ENCODE measurements at places on chromosomes 16 and 17.

DNA sequence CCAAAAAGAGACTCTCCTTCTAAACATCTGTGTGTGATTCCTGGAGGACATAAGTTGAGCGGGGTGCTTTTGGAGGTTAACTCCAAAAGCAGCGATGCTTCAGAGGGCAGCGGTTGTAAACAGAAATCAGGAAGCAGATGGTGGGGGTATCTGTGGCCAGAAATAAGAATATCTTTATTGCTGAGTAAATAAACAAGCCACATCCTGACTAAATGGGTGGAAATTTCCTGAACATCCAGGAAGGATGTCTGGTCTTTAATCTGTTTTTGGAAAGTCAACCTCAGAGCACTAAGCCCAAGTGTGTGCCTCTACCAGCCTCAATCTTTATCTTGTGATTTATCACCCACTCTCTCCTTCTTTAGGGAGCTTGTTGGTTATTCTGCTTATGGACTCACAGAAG is 123.3 kb downstream of the CDH13 start:
- no peak for DNase-seq

DNA sequence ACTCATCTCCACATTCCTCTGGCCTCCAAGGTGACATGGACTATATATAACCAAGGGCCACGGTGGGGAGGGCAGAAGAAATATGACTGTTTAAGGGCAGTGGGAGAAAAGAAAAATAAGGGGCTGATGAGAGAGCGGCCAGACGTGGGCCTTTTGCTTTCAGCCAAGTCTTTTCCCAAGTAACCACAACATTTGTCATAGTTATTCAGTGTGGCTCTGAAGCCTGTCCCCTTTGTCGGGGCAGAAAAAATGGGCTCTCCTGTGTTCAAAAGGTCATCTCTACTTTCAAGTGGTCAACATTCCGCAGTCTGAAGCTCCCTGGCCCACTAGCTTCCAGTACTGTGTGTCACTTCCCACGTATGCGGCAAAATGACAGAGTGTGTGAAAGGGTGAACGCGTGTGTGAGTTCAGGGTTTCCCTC is 245.4 kb downstream of the NTN1 start:
- DNase-seq, result no peak

DNA sequence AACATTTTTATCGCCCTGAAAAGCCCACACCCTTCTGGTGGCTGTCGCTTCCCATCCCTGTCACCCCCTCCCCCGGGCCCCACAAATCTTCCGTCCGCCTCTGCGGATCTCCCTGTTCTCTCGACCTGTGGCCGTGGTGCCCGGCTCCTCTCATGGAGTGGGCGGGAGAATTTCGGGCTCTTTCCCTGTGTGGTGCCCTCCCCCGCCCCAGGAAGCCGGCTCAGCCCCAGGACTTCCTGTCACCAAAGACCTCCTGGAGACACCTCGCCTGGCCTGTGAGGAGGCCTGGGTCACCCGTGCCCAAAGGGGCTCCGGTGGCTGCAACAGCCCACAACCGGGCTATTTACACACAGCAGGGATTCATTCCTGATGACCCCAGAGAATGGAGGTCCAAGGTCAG is 26.1 kb upstream of the UBE2I start:
- DNase-seq, result no peak

GRCh38 chr17:77948690-77949114 is 9.8 kb upstream of the TNRC6C start:
- DNase-seq, result no peak

DNA sequence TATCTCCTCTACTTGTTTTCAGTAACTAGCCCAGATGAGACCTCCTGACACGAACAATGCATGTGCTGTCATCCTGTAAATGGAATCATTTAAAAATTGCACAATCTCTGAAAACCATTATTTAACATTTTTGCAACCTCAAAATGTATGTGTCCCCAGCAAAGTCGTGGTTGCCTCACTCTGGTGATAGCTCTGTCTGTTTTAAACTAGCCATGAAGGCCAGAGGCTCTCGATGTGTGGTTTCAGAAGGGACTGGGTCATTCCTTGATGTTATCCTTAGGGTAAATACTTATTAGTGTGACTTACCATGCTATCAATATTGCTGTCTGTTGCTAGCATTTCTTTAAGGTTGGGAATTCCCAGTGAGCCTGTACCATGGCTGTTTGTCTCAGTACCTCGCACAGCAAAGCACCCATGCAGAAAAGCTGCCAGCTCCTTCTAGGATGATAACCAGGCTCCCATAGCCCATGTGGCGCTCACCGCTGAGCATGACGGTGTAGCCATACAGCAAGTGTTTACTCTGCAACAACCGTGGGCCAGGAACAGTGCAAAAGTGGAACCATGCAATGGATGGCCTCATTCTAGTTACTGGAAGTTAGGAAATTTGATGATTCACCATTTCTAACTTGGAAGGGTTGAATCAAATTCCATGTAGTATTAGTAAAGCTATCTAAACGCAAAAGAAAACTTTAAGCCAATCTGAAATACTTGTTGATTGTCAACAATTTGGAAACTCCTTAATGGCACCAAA is 2.9 kb upstream of the PGS1 start:
- DNase-seq, result no peak

Data from NCI-H1092 treated with DMSO at 0.1 percent for 48 hours (cell line).